Urothelium cell line (cell line): ENCODE measurements at places on chromosomes 1 and 21.

GRCh38 chr1:27887215-27888021, 15.1 kb downstream of the THEMIS2 start:
- no peak for DNase-seq

GRCh38 chr1:227299688-227300087, 18.6 kb downstream of the CDC42BPA start:
- DNase-seq = no peak

- no peak for DNase-seq
Observed at GRCh38 chr1:45230537-45230936, 24.1 kb upstream of the ZSWIM5 start.

DNA sequence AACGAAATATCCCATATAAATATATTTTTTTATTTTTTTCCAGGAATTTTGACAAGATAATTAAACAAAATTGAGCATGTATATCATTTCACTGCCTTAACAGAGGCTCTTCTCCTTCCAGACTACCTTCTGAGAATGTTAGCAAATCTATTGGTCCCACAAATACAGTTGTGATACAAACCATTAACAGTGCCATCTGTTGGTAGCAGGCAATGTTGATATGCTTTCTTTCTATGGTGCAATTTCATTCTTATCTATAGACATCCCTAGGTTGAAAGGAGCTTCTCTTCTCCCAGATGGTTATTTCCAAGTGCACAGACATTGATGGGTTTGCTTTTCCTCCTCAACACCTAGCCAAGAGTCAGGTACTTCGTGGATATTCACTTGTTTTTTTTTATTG, 303.6 kb downstream of the USH2A start:
- peak; percentile 13 for DNase-seq

GRCh38 chr1:179137617-179138255, 55.9 kb downstream of the TOR3A start:
- no peak for DNase-seq

GRCh38 chr1:56666112-56666608, 21.0 kb downstream of the PRKAA2 start:
- DNase-seq = no peak

DNA sequence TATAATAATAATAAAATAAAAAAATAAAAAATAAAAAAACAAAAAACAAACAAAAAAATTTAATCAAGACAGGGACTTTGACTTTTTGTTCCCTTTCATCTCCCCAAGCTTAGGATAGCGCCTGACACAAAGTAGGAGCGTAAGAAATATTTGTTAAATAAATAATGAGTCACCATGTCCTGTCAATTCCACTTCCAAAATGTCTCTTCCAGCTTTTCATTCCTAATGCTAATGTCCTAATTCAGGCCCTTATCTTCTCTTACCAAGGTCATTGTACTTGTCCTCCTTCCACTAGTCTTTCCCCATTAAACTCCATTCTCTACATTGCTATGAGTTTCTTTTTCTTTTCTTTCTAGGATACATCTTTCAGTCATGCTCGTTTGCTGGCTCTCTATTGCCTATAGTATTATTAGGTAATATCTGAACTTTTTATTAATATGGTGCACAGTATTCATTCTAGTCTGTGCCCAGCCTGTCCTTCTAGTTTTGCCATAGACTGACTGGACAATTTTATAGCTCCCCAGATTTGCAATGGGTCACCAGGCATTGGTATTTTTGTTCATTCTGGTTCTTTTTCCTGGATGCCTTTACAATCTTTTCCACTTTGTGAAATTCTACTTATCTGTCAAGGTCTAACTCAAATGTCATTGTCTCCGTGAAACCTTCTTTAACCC, 11.4 kb downstream of the NEXN start:
- DNase-seq = no peak

GRCh38 chr1:20143318-20143717, 4.2 kb downstream of the PLA2G2F start:
- DNase-seq = no peak

DNA sequence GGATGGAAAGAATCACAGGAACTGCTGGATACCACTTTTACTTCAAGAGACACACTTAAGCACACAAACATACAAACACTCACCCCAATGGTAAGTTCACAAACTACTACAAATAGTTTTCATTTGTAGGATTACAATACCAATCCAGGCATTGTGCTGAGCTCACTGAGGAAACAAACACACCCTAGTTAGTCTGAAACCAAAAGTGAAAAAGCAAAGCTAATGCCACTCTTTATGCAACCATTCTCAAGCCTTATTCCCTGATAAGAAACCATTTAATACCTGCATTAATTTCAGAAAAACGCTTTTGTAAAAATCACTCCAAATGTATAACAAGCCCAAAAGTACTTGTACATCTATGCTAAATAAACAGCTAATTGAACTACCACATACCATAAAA, 38.3 kb downstream of the RNF115 start:
- DNase-seq = no peak

- DNase-seq = no peak
Observed at GRCh38 chr1:84117868-84118267, 26.2 kb upstream of the PRKACB start.
